ENCODE measurements at places on chromosomes 4 and X.
A peak's percentile ranks its signal among the peaks of the same experiment; 100 is the strongest.

GRCh38 chrX:53682885-53683555 is 3.5 kb downstream of the HUWE1 start:
- DNase-seq: peak; percentile 69

GRCh38 chr4:113419631-113420030 is 341.9 kb downstream of the CAMK2D start:
- no peak for DNase-seq

- no peak for DNase-seq
These were observed 65.8 kb downstream of the ARHGEF6 start for GRCh38 chrX:136714626-136715599.

DNA sequence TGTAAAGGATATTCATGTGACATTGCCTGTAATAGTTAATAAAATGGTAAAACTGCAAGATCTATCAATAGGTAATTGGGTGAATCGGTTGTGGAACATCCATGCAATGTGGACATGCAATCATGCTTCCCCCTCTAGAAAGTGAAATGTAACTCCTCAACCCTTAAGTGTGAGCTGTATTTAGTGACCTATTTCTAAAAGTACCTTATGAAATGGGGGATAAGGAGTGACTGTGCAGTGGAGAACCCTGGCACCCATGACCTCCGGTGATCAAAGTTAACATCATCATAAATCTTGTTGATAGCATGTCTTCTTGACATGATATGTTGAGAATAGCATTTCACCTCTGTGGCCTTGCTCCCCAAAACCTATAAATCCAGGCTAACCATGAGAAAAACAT is 53.6 kb upstream of the PPARGC1A start:
- DNase-seq: no peak

- no peak for DNase-seq
These were observed 340.9 kb downstream of the CENPC start for GRCh38 chr4:67204441-67204840.

DNA sequence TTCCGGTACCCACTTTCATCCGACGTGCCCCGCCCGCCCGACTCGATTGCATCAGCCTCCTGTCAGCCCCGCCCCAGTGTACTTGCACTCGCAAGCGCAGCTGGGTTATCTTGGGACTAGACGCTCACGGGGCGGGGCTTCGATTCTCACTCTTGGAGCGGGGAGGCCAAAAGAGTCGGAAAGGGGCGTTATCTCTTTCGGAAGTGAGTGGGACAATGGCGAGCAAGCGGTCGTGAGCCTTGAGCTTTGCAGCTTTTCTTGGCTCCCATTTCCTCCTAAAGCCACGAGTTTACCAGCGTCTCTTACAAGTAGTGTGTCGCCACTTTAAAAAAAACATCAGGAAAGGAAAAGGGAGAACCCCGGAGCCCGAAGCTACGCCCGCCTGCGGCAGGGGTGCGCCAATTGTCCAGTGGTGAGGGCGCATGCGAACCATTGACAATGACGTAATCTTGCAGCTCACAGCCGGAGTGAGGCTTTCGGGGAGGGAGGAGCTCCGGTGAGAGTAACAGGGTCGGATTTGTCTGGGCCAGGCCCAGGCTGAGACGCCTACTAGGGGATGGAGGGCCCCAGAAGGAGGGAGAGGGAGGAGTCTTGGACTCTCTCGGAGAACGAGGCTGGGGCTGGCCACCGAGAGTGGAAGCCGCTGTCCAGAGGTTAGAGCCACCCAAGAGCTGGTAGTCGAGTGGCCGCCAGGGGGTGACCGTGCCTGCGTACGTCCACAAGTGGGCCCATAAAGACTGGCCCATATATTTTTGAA is 109.5 kb downstream of the GNL3L start:
- peak; percentile 97 for DNase-seq

GRCh38 chr4:123557857-123558536 is 161.4 kb downstream of the SPRY1 start:
- DNase-seq: no peak

GRCh38 chr4:70737409-70737808 is 15.6 kb downstream of the RUFY3 start:
- DNase-seq: no peak

DNA sequence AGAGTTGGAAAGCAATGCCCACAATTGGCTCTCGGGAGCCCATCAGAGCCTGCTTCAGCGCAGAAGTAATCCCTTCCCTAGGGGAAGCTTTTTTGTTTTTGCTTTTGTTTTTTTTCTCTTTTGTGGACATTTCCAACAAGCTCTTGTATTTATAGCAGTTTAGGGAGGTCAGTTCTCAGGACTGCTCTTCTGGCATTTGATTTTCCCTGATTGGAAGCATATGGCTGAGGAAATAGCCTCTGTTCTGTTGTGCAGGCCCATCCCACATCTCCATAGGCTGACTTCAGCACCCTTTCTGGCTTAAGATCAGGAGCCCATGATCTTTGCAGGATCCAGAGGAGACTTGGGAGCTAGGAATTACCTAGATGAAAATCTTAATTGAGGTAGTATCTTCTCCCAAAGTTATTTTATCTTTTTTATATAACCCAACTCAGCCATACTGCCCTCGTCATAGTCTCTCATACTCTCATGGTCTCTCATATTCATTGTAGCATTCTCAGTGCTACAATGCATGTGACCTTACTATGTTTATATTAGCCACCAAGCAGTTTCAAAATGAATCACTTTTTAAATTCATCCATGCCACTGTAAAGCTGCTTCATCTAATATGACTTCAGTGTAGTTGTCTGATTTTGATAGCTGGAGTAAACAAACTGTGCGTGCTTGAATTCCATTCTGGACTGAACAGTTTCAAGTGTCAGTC is 16.7 kb downstream of the PAGE4 start:
- DNase-seq: no peak

DNA sequence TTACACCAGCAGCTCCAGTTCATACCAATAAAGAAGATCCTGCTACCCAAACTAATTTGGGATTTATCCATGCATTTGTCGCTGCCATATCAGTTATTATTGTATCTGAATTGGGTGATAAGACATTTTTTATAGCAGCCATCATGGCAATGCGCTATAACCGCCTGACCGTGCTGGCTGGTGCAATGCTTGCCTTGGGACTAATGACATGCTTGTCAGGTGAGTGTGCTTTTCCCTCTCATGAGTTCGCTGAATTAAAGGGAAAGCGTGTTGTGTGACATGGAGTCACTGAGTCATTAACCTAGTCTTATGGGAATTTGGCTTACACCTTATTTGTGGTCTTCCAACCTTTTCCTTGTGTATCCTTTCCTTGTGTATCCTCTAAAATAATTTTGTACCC is 15.9 kb downstream of the TMEM165 start:
- DNase-seq: peak; percentile 28

DNA sequence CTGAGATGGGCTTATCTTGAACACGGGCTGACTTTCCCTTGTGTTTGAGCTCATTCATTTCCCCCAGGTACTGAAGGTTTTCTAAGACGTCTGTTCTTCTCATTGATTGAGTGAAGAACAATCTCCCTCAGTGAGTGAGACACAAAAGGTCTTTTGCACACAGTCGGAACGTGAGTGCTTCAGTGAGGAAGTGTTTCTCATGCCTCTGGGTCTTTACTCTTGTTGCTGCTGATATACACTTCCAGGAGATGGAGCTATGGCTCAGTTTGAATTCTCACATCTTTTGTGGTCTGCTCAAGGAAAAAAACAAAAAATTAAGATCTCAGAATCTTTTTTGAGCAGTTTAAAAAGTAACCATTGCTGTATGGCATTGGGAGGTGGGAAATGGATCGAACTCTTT is 981.9 kb upstream of the TENM3 start:
- DNase-seq: peak; percentile 15

DNA sequence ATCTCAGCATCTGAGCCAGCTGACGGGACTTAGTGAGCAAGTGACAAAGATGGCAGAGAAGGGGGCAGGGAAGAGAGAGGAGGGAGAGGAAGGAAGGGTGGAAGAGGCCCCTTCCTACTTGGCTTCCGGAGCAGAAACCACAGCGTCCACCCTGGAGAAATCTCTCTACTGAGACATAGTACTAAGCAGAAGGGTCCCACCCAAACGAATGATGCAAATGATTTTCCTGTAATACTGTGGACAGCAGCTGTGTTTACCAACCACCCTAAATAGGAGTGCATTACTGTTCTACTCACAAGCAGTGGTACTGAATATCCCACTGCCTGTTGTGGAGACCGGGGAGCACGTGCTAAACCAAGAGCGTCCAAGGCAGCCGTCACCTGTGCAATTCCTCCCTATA is 29.4 kb downstream of the DTHD1 start:
- no peak for DNase-seq

DNA sequence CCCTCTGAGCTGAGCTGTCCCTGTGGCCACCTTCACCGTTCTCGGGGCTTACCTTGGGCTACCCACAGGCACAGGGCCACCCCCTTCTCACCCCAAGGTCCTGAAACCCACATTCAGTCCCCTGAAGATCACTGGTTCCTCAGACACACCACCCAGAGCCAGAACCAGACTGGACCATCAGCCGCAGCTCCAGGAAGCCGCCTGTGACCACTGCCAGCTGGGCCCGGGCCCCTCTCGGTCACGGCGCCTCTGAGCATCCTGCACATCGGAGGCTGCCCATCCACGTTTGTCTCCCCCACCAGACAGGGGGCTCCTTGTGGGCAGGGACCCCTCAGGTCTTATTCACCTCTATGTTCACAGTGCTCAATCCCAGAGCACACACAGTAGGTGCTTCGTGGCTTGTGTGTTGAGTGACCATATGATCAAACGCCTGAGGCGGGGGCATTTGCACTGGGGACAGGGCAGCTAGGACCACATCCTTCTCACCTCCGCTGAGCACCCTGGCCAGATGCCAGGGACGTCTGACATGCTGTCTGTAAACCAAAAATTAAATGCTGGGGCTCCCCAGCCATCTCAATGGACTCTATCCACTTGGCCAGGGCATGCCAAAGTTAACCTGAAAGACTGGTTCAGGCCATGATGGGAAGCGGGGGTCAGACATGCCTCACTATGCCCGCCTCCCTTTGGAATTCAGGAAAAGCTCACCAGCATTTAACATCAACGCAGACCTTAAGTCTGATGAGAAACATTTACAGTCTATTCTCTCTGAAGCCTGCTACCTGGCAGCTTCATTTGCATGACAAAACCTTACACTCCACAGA is 109.4 kb upstream of the AFAP1 start:
- no peak for DNase-seq

- DNase-seq: peak; percentile 71
These were observed 17.7 kb upstream of the STX18 start for GRCh38 chr4:4559596-4559995.

GRCh38 chr4:155906554-155907247 is 3.2 kb downstream of the TDO2 start:
- DNase-seq: peak; percentile 98

- DNase-seq: no peak
These were observed 53.2 kb upstream of the RBMX start for GRCh38 chrX:136933611-136934145.

- DNase-seq: no peak
These were observed 101.8 kb upstream of the CXorf51B start for GRCh38 chrX:146707781-146708180.

GRCh38 chr4:3328814-3329663 is 36.2 kb downstream of the RGS12 start:
- no peak for DNase-seq

DNA sequence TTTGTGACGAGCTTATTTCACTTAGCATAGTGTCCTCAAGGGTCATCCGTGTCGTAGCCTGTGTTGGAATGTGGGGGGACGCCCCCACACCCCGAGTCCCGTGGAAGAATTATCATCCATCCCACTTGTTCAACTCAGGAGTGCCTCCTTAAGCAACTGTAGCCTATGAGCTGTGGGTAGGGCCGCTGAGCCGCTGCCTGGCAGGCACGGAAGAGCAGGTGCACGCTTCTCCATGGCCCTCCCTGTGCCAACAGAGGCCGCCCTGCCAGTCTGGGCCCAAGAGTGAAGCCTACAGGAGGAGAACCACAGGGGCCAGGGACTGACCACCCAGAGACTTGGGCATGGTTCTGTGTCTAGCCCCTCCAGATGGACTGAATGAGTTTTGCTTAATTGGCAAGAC is 2.3 kb upstream of the RGS12 start:
- no peak for DNase-seq

GRCh38 chr4:5666741-5667140 is 41.6 kb downstream of the EVC2 start:
- no peak for DNase-seq

- DNase-seq: no peak
These were observed 146.3 kb downstream of the DTHD1 start for GRCh38 chr4:36427696-36428095.

GRCh38 chrX:147602176-147602696 is 309.5 kb upstream of the FMR1 start:
- peak; percentile 9 for DNase-seq

DNA sequence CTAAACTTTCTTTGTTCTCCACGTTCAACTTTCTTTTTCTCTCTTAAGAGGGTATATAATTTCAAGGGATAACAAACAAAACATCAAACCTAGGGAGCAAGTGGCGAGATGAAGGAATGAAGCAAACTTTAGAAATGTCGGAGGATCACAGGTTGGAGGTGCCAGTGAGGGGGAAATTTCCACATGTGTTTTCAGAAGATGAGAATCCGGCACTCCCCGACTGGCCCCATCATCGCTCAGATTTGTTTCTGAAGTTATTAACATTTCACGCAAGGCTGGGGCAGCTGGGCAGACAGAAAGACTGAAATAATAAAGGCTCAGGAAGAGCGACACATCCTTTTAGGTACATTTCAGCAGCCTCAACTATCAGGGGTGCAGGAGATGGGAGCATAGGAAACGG is 134.9 kb downstream of the SMIM20 start:
- no peak for DNase-seq

DNA sequence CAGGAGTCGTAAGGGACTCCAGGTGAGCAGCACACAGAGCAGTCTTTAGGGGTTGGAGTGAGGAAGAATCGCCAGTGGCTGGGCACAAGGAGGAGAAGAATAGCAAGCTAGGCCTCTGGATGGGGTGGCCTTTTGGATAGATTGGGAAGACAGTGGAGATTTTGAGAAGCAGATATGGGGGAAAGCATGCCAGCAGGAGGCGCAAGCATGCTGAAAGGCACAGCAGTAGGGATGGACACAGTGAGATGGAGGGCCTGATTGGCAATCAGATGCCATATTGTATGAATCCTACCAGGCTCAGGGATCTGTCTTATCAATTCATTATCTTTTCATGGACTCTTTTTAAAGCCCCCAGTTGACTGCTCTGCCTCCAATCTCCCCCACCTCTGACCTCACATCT is 60.4 kb upstream of the MAGEA4 start:
- no peak for DNase-seq
